Globus pallidus (tissue), 1 donor: ENCODE measurements at places on chromosomes 6 and 20.

GRCh38 chr6:22709803-22710202, 140.4 kb downstream of the HDGFL1 start:
- peak; percentile 35 for DNase-seq

- DNase-seq = peak; percentile 70
These were observed 31.7 kb downstream of the SAMHD1 start for GRCh38 chr20:36919715-36920333.

DNA sequence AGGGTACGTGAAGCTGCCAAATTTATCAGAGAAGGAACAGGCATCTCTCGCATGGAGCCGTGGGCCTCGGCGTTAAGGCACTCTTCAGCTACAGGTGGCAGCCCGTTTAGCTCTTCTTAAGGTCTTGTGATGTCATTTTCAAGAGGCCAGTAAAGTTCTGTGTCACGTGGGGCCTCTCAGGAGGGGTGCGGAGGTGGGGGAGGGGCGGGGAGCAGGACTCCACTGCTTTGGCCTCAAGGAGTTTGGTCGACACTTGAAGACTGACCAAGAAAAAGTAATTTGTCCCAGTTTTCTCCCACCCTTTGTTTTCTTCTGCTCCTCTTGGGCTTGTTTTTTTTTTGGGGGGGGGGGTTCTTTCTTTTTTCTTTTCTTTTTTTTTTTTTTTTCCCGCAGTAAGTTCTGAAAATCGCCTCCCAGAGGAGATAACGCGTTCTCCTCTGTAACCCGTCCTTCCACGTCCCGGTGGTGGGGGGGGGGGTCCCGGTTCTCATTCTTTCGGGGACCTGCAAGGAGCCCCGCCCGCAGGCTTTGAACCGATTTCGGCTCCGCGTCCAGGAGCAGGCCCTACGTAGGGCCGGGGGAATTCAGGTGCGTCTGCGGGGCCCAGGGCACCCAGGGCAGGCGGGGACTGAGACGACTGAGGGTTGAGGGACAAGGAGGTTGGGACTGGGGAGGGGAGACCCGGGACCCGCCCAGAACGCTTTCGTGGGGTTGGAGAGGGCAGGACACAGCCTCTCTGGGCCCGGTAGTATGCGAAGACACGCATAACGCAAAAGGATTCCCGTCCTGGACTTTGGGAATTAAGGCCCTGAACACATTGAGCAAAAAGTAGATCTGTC, 26.0 kb downstream of the GPX6 start:
- DNase-seq = peak; percentile 14

GRCh38 chr6:143149771-143150170, 89.1 kb downstream of the AIG1 start:
- no peak for DNase-seq

DNA sequence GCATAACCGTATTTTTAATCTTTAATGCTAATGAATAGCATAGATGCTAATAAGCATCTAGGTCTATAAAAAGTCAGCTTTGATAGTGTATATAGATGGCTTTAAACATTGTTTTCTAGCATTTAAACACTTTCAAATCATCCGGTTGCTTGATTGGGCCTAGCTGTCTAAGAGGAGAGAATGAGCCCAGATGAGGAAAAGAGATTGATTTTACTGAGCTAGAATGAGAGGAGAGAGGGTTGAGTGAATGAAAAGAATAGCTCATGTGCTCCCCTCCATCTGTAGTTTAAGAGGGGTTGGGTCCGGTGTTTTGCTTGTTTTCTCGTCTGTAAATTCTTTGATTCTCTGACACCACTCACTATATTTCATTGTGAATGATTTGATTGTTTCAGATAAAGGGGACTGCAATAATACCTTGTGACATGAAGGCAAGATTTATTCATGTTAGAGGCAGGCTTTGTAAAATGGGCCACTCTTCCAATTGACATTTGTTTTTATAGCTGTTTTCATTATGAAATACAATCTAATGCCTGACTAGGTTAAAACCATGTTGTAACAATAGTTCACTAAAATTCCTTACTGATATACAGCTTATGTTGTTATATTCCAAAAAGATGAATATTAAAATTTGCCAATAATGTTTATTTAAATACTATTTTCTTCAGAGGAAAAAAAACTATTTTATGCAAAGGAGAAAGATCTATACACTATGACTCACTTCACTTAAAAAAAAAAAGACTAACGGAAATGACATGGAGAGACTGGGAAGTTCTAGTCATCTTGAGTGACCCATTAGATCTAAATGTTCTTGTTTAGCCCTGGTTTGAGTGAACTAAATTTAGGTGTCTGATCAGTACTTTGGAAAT, 3.2 kb downstream of the PTPN1 start:
- DNase-seq = peak; percentile 54

GRCh38 chr6:42320762-42321161, 103.1 kb upstream of the MRPS10 start:
- DNase-seq = no peak

- no peak for DNase-seq
These were observed 116.6 kb upstream of the MAFB start for GRCh38 chr20:40805592-40805991.

DNA sequence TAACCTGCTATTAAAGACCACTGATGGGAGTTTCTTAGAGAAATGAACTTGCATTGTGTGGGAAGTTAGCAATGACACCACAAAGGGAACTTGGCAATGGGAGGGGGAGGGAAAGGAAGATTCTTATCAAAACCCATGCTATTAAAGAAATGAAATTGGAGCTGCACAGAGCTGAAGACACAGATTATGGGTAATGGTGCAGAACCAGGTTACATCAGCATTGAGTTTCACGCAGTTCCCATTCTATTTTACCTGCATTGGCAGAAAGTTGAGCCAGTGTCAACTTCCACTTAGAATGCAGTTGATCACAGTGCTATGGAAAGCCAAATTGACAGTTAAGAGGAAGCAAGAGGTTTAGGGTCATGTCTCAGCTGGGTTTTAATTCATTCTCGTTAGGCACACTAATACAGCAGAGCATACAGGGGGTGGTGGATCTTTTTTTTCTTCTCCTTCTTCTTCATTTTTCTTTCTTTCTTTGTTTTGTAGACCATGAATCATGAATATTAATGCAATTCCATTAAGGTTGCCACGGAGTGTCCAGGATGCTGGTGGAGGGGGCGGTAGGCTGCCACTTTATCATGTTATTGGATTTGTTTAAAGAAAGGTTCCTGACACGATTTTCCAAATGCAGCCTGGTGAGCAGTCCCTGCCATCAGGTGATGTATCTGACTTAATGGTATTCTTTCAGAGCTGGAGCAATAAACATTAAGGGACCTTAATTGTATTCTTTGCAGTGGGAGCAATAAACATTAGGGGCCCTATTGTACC, 1092.0 kb upstream of the MAP3K7 start:
- DNase-seq = no peak

DNA sequence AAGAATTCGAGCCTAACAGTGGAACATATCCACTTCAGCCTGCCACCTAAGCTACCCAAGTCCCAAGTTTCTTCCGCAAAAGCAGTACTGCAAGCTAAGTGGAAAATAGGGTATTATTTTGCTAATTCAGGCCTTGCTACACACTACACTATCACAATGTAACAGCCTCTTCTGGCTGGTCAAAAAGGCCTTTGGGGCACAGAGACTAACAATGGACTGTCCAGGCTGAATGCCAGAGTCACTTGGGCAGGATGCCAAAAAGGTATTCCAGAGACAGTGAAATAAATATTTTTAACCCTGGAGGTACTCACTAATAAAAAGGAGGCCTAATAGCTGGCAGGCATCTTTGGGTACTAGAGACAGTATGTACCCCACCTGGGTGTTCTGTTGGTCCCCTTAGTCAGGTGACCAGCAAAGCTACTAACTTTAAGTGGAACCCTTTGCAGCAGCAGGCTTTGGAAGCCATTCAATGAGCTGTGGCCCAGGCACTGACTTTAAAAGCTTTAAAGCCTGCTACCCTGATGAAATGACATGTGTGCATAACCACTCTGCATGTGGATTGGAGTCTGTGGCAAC, 692.1 kb downstream of the HTR1B start:
- DNase-seq = no peak

DNA sequence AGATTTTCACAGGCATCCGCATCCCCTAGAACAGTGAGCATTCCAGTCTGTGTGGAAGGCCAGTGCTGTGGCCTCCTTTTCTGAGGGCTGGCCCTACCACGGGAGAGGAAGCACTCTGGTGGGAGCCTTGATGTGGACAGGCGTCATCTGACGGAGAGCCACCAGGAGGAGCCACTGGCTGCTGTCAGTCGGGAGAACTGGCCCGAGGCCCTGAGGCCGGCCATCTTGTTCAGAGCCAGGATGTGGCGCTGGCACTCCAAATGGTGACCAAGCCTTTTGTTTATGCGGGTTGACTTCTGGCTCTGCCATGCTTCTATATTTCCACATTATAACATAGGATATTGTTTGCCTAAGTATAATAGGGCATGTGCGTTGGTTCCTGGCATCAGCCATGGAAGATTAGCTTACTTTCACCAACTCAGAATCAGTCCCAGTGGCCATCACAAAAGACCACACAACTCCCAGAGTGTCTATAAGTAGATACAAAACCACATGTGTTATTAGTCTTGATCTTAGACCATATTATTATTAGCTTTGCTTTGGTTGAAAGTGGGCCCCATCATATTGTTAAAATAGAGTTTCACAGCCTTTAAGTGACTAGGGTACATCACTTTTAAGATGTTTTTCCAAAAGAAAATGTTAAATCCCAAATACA, 273.9 kb upstream of the TAB2 start:
- no peak for DNase-seq

- DNase-seq = no peak
These were observed 81.6 kb upstream of the SNAP25 start for GRCh38 chr20:10137032-10137431.

- DNase-seq = no peak
These were observed 23.9 kb downstream of the FAM162B start for GRCh38 chr6:116741571-116741970.
